ENCODE measurements at places on chromosomes 3 and 15.
A peak's percentile ranks its signal among the peaks of the same experiment; 100 is the strongest.

GRCh38 chr3:16668776-16669545, 63.7 kb upstream of the DAZL start:
- DNase-seq = no peak

DNA sequence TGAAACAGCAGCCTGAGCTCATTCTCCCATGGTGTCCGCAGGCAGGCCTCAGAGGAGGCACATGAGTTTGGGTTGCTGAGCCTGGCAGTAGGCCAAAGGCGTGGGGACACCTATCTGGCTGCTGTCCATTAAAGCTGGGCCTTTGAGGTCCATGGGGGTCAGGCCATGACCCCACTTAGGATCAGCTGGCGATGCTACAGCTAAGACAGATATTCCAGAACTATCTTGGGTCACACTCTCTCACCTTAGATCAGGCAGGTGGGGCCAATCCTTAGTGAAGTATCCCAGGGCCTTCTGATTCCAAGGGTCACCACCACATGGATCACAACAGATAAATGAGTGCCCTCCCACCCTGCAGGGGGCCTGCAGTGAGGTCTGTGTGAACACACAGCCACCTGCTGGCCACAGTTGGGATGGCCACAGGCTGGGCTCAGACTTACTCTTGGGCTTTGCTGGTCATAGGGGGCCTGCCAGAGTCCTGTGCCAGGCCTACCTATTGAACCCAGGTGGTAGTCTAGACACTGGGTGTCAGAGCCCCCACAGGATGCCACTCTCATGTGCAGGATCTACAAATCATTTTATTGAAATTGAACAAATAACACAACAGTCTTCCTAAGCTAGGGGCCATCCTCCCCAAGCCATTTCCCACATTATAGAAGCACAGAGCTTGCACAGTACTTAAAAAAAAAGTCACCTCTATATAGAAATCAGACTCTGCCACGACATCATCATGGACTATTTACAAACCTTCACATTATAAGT, 2.0 kb upstream of the HYAL2 start:
- peak; percentile 45 for DNase-seq

GRCh38 chr15:60585743-60586708, 107.1 kb upstream of the ICE2 start:
- DNase-seq = peak; percentile 48

- peak; percentile 37 for DNase-seq
Measured at GRCh38 chr3:153162513-153163392, 727 bp downstream of the RAP2B start.

GRCh38 chr3:73432023-73432705, 192.6 kb downstream of the PDZRN3 start:
- no peak for DNase-seq

DNA sequence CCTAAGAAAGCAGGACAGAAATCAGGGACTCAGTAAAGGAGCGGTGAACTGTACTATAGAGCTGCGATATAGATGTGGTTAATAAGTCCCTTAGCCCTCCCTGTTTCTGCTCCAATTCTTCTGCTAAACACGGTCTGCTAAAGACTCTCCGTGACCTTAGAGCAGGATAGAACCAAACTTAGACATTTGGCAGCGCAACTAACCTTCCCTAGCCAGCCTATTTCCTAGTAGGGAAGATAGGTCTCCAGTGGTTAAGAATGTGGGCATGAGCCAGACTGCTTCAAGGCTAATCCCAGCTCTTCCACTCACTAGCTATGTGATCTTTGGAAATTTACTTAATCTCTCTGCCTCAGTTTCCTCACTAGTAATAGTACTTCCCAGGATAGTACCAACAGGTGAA, 193.6 kb upstream of the IL12A start:
- DNase-seq = no peak

DNA sequence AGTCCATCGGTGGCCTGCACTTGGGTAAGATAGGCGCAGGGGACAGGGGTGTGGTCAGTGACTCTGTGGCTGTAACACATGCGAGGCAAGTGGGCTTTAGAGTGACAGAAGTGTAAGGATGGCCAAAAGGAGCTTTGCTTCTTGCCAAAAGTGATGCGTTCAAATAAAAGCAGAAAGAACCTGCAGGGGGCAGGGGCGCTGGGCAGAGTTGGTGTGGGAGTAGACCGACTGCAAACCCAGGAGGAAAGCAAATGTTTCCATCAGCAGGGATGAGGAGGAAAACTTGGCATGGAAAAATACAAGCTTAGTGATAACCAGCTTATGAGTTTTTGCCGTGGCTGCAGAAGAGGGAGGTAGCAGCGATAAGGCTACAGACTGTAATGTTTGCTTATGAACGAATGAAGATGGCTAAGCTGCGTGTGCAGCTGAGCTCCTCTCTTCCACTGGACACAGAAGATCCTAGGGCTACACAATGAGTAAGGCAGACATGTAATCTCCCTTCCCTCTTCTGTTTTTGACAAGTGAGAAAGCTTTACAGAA, 149.4 kb downstream of the WNT5A start:
- no peak for DNase-seq

DNA sequence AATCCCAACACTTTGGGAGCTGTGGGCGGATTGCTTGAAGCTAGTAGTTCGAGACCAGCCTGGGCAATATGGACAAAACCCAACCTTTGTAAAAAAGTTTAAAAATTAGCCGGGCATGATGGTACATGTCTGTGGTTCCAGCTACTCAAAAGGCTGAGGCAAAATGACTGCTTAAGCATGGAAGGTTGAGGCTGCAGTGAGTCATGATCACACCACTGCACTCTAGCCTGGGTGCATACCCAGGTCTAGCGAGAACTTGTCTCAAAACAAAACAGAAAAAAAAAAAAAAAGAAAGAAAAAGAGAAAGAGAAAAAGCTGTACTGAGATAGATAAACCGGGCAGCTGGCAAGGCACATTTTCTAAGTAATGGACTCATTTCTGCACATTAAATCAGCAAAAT, 10.6 kb downstream of the ARPP19 start:
- DNase-seq = peak; percentile 69

DNA sequence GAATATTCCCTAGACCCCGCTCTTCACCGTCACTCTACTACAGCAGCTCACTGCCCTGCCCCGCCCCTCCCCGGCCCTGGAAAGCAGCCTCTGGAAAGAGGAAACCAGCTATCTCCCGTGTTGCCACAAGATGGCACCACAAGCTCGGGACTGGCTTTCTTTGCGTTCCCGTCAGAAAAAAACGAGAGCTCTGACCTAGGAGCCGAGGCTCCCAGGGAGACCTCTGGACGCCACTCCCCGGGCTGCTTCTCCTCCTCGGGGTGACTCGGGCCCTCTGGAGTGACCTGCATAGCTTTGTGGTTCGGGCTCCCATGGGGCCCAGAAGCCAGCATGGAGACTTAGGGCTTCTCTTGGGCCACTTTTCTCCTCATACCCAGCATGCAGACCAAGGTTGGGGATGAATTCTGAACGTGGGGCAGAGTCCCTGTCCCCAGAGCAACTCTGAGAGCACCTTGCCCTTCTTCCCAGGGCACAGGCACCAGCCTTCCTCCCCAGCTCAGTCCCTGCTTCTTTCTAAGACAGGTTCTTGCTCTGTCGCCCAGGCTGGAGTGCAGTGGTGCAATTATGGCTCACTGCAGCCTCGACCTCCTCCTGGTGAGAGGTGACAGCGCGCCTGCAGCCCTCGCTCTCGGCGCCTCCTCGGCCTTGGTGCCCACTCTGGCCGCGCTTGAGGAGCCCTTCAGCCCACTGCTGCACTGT, 19.0 kb downstream of the STOML1 start:
- DNase-seq = peak; percentile 71

- no peak for DNase-seq
Measured at GRCh38 chr3:135495891-135496290, 469.6 kb upstream of the PPP2R3A start.

- no peak for DNase-seq
Measured at GRCh38 chr15:25169318-25169717, 214.5 kb downstream of the SNRPN start.

DNA sequence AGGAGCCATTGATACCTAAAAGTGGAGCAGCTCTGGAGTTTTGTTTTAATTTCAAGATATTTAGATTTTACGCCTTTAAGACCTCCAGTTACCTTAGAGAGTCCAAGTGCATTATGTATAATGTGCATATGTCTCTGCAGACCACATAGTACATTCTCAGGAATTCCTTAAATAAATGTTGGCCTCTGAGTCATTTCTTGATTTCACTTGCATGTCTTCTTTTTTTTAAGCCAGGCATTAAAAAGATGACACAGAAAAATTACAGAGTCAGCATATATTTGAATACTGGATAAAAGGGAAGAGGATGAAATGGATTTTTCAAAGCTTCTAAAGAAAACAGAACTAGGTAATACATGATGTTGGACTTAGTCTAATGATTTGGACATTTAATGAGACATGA, 125.2 kb downstream of the TMCO5A start:
- DNase-seq = no peak

DNA sequence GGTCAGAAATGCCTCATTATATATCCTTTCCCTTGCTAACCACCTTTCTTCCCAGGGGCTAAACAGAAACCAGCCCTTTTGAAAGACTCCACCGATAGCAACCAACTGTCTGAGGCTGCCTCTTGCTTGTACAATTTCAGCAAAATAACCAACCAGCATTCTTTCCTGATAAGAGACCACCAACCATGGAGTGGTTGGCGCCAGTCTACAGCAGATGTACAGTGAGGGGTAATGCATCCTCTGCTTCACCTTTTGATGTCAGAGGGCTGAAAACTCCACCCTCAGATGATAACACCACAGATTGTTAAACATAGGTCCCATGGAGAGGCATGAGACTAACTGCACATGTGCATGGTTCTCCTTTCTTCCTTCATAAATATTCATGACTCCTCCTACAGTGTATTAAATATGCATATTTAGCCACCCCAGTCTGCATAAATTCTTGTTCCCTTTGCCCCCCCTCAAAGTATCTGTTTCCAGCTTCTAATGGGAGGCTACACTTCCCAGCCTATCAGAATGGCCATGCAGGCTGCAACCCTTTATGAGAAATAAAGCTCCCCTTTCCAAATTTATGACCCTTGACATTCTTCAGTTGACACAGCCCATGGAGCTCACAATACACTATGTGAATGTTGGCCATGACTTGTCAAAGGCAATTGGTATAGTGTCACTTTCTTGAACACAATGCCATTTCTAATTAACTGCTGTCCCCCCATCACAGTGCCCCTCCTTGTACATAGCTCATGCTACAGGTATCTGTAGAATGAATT, 48.3 kb downstream of the GABRB3 start:
- no peak for DNase-seq

DNA sequence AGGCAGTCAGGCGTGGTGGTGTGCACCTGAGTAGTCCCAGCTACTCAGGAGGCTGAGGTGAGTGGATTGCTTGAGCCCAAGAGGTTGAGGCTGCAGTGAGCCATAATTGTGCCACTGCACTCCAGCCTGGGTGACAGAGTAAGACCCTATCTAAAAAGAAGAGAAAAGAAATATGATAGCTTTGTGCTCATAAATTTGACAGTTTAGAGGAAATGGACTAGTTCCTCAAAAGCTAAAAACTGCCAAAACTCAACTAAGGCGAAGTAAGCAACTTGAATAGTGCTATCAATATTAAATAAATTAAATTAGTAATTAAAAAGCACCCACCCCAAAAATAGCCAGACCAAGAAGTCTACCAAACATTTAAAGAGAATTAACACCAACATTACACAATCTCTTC, 24.5 kb upstream of the SLC15A2 start:
- DNase-seq = no peak

GRCh38 chr3:126733061-126733430, 29.0 kb downstream of the CHCHD6 start:
- no peak for DNase-seq

DNA sequence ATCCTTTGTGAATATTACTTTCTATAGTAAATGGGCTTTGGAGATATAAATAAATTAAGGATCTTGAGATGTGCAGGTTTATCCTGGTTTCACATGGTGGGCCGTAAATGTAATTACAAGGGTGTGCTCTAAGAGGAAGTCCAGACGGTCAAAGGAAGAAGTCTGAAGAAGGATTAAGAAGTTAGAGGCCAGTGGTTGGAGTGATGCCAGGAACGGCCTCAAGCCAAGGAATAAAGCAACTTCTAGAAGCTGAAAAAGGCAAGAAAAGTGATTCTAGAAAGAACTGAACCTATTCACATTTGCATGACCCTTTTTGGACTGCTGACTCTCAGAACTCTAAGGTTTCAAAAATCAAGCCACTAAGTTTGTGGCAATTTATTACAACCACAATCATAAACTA, 981.3 kb upstream of the ALCAM start:
- DNase-seq = no peak

- no peak for DNase-seq
Measured at GRCh38 chr15:79602180-79602579, 170.0 kb downstream of the MINAR1 start.

GRCh38 chr15:60721707-60722106, 242.8 kb upstream of the ICE2 start:
- DNase-seq = no peak

GRCh38 chr3:173037840-173038483, 103.1 kb downstream of the SPATA16 start:
- no peak for DNase-seq

DNA sequence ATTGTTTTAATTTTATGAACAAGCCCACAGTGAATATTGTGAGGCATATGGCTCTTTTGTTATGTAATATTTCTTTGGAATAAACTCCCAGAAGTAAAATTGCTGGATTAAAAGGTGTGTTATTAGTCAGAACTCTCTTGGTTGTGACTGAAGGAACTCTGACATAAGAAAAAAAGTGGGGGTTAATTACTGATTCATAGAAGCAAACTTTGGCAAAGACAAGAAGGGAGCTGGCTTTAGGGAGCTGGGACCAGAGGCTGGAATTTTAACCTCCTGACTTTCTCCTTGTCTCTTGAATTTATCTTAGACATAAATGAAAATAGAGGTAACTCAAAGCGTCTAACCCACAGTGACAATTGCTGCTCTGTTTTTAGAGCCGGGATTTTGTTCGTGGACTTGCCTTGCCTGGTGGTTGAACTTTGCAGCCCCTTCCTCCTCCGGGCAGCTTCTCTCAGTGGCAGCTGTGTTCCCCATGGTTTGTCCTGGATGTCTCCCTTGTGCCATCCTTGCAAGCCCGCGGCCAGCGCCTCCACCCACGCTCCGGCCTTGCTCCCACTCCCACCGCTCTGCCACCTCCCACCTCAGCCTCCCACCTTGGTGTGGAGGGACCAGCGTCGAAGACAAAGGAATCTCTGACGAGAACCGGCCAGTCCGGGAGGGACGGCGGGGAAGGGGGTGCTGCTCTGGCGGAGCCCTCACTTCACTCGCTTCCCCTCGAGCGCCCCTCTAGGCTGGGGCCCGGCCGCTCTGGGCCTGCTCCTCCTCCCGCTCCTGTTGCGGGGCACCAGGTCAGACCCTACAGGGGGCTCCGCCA, 28.0 kb downstream of the ARHGAP31 start:
- DNase-seq = peak; percentile 42

- no peak for DNase-seq
Measured at GRCh38 chr15:86541540-86541939, 461.9 kb downstream of the AGBL1 start.

DNA sequence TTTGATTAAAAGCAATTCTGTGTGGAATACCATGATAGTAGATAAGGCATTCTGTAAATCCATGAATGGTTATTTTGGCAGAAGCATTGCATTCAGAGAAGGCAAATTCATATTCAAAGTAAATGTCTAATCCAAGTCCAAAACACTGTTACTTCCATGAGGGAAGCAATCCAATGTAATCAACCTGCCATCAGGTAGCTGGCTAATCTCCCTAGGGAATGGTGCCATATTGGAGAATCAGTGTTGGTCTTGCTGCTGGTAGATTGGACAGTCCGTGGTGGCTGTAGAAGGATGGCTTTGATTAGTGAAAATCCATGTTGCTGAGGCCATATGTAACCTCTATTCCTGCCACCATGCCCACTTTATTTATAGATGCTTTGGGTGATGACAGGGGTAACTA, 72.1 kb upstream of the TNIK start:
- DNase-seq = no peak

GRCh38 chr3:197206913-197207312, 91.5 kb downstream of the DLG1 start:
- DNase-seq = no peak

Data from stimulated activated naive CD4-positive, alpha-beta T cell treated with Interleukin-2 at 50 U/mL for 16 hours (primary cell).